ENCODE measurements at places on chromosomes 7 and 10. TPM values are rescaled to one million over a fixed set of nuclear protein-coding genes. Genes with fewer than 3 reads are reported as not detected.

STEAP1 gene
- 18.0 TPM for total RNA-seq

GNAI1 gene
- total RNA-seq, result 32.4 TPM

PON3 gene
- total RNA-seq, result 38.1 TPM

IPMK gene
- 3.0 TPM for total RNA-seq

NME8 gene
- total RNA-seq, result not detected

SYT15 gene
- total RNA-seq, result 3.3 TPM

ARHGEF5 gene
- total RNA-seq, result 2.5 TPM

CYP2C18 gene
- total RNA-seq, result 0.07 TPM

EPHB6 gene
- 0.50 TPM for total RNA-seq

MOGAT3 gene
- not detected for total RNA-seq

All from A549 treated with Mapracorat at 1 μM for 4 hours (cell line).